ENCODE measurements at places on chromosomes 1 and 21. TPM values are rescaled to one million over a fixed set of nuclear protein-coding genes. Genes with fewer than 3 reads are reported as not detected.

Gene AADACL3
- not detected for total RNA-seq

Gene DAB1
- total RNA-seq, result not detected

Gene PROX1
- 0.21 TPM for total RNA-seq

Gene KCNA10
- not detected for total RNA-seq

Gene RHBDL2
- not detected for total RNA-seq

Gene RGS13
- total RNA-seq, result not detected

Gene KCNT2
- 0.18 TPM for total RNA-seq

Gene EPHB2
- total RNA-seq, result 55.5 TPM

Gene CYP4A22
- total RNA-seq, result not detected

Gene TSPAN1
- total RNA-seq, result 0.64 TPM

Gene EDN2
- total RNA-seq, result 0.50 TPM

Gene LAD1
- total RNA-seq, result not detected

Gene LCE2C
- total RNA-seq, result not detected

Gene TMPRSS15
- 1.4 TPM for total RNA-seq

Gene SIM2
- 2.3 TPM for total RNA-seq

Gene IGSF3
- 10.8 TPM for total RNA-seq

Gene TRIM58
- not detected for total RNA-seq

Gene C1QA
- total RNA-seq, result not detected

Gene TBX19
- 0.17 TPM for total RNA-seq

Gene CD34
- total RNA-seq, result not detected

Gene VHLL
- total RNA-seq, result not detected

Gene HSF2BP
- total RNA-seq, result 3.9 TPM

Gene OR2L8
- not detected for total RNA-seq

Gene CRB1
- not detected for total RNA-seq

Gene TMEM234
- 8.1 TPM for total RNA-seq

Gene MYOG
- not detected for total RNA-seq

Gene ARHGAP29
- total RNA-seq, result 4.2 TPM

Gene EFCAB14
- 54.2 TPM for total RNA-seq

Gene TCEANC2
- total RNA-seq, result 2.8 TPM

Gene OR2M3
- total RNA-seq, result 0.04 TPM

Gene KIF21B
- total RNA-seq, result 2.4 TPM

Gene FBXO2
- 2.3 TPM for total RNA-seq

Gene OR2AK2
- total RNA-seq, result not detected
